ENCODE measurements at places on chromosomes 12 and 14. TPM values are rescaled to one million over a fixed set of nuclear protein-coding genes. Genes with fewer than 3 reads are reported as not detected.

Gene SDS
- total RNA-seq, result not detected

Gene ERP27
- 2.3 TPM for total RNA-seq

Gene RFX4
- total RNA-seq, result not detected

Gene INSM2
- total RNA-seq, result not detected

Gene BICDL1
- 140 TPM for total RNA-seq

Gene KLRC2
- not detected for total RNA-seq

Gene KRT2
- not detected for total RNA-seq

Gene TAS2R42
- not detected for total RNA-seq

Gene IFNG-AS1
- total RNA-seq, result 0.41 TPM

Gene TAS2R20
- 2.1 TPM for total RNA-seq

Gene TMEM233
- not detected for total RNA-seq

Gene FOXG1
- total RNA-seq, result not detected

Gene GLT1D1
- 2.0 TPM for total RNA-seq

Gene RHOJ
- not detected for total RNA-seq

Gene PRH2
- total RNA-seq, result not detected

Gene WNT1
- 0.24 TPM for total RNA-seq

Gene RPL10L
- not detected for total RNA-seq

Gene VRTN
- not detected for total RNA-seq

Gene SLC25A47
- not detected for total RNA-seq

Gene PARP2
- total RNA-seq, result 36.6 TPM

Gene HOXC5
- not detected for total RNA-seq

Gene SLCO1B1
- total RNA-seq, result not detected

Gene CLEC2A
- total RNA-seq, result not detected

Gene SLC15A4
- 33.7 TPM for total RNA-seq

Gene TMPO
- total RNA-seq, result 321 TPM

Gene UBE2N
- total RNA-seq, result 239 TPM

Gene KANSL2
- 66.4 TPM for total RNA-seq

Gene RERG
- total RNA-seq, result not detected

Gene SPIC
- total RNA-seq, result not detected

Gene BHLHE41
- not detected for total RNA-seq

Gene NAV3
- not detected for total RNA-seq

Gene NTF3
- not detected for total RNA-seq

Gene EPS8
- total RNA-seq, result 3.1 TPM

Gene NUDT4
- 90.9 TPM for total RNA-seq

Gene ZDHHC22
- total RNA-seq, result not detected

Gene FLVCR2
- total RNA-seq, result 2.9 TPM

Gene PROX2
- total RNA-seq, result not detected

Gene CD4
- 311 TPM for total RNA-seq

Gene LUM
- not detected for total RNA-seq

Gene ENDOU
- total RNA-seq, result not detected

Gene AHSA1
- 370 TPM for total RNA-seq

Gene STYK1
- not detected for total RNA-seq

Gene FAM216A
- 40.8 TPM for total RNA-seq

Gene TOMM20L
- not detected for total RNA-seq

All from activated T-helper 1 cell treated with anti-CD3 and anti-CD28 coated beads, Interleukin-12 subunit alpha, Interleukin-12 subunit beta, Interleukin-2, Interleukin-4 antibody, amounts not matched to agents 30 ng/mL and 10 ng/mL and 1 ng/mL, durations not matched to agents 14 hours and 24 hours and 36 hours (primary cell).